PC-9 (cell line): ENCODE measurements at places on chromosomes 5 and 9. TPM values are rescaled to one million over a fixed set of nuclear protein-coding genes. Genes with fewer than 3 reads are reported as not detected.

NIPAL4 gene
- 0.24 TPM in 1 of 2 replicates, not detected in the other for total RNA-seq

HMCN2 gene
- total RNA-seq: 1.6 and 3.1 TPM in 2 replicates

IL13 gene
- total RNA-seq: not detected in 2 replicates

GRIN3A gene
- total RNA-seq: not detected in 2 replicates

ZFP2 gene
- total RNA-seq: not detected in 2 replicates

UNC5A gene
- total RNA-seq: 3.1 and 3.6 TPM in 2 replicates

GARIN3 gene
- total RNA-seq: not detected in 2 replicates

MEGF10 gene
- not detected in 2 replicates for total RNA-seq

SLC36A2 gene
- total RNA-seq: not detected in 2 replicates

GPR150 gene
- total RNA-seq: 0.17 TPM in 1 of 2 replicates, not detected in the other
